ENCODE measurements at places on chromosomes 3 and 15.

- no peak for DNase-seq
Observed at GRCh38 chr15:38274135-38274534, 21.5 kb downstream of the SPRED1 start.

GRCh38 chr3:31776016-31776415 is 205.0 kb downstream of the OSBPL10 start:
- DNase-seq: no peak

- no peak for DNase-seq
Observed at GRCh38 chr3:177968891-177969290, 567.3 kb upstream of the KCNMB2 start.

GRCh38 chr3:171044384-171044783 is 17.9 kb upstream of the SLC2A2 start:
- DNase-seq: no peak
